ENCODE measurements at places on chromosomes 3 and 15. TPM values are rescaled to one million over a fixed set of nuclear protein-coding genes. Genes with fewer than 3 reads are reported as not detected.

DNA sequence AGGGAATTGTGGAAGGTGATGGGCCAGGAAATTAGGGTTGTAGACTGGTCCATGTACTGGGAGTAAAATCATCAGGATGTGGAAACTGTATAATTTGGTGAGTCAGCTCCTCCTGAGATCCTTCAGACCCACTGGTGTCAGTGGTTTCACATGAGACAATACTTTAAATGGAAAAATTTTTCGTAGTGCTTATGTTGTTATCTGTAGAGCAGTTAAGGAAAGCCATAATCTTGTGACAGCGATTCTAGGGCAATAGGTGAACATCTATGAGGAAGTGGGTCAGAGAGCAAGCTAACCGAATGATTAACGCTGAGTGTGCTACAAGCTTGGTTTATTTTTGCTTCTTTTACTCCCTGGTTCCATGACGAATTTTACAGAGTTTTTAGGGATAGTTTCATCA lies 200.6 kb downstream of the CADM2 start:
- no peak for DNase-seq

DNA sequence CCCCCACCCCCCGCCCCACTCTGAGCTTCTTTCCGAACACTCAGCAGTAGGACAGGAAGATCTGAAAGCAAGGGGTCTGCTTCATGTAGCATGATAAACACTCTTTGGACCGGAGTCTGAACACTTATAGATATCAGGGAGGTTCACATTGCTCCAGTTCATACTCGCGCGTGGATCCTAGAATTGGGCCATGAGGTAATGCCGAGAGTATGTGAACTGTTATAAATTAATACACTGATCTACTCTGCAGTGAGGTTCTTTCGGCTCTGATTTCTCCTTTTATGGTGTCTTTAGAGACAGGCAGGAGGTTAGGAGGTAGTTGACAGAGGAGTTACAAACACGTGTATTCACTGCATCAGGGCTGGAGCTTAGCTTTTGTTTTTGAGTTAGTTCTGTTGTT lies 223.0 kb downstream of the THSD4 start:
- no peak for DNase-seq

- DNase-seq = no peak
Measured at GRCh38 chr3:72413228-72413627, 435.0 kb downstream of the SHQ1 start.

GRCh38 chr15:68987120-68987519 lies 27.4 kb upstream of the NOX5 start:
- DNase-seq = no peak

DNA sequence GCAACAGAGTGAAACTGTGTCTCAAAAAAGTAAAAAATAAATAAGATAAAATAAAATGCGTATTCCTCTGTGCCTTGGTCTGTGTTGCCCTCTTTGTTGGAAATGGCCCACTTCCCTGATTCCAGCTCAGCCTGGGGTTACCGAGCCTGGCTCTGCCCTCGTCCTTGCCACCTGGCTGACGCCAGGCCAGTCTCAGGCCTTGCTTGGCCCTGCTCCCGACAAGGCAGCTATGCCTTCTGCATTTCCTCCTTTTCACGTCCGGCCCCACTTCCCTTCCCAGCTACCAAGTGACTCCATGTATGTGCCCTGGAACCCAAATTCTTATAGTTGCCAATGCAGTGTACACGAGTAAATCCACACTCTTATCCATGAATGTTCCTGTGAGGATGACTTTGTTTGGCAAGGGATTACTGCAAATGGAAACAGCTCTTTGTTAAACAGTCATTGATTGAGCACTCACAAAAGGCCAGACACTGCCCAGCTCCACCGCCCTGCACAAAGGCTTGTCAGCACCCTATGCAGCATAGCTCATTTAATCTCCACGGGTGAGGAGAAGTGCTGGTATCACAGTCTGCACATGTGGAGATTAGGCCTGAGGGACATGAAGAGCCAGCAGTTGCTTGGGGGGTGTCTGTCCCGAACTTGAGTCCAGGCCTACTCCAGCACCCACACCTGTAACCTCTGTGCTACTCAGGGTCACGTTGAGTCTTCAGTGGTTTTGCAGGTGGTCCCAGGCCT lies 25.1 kb downstream of the SPSB4 start:
- DNase-seq = no peak

- no peak for DNase-seq
Measured at GRCh38 chr3:141255846-141256261, 24.2 kb downstream of the PXYLP1 start.

- no peak for DNase-seq
Measured at GRCh38 chr3:154792828-154793227, 287.3 kb upstream of the MME start.

GRCh38 chr3:190058521-190059241 lies 62.0 kb downstream of the P3H2 start:
- no peak for DNase-seq

GRCh38 chr15:62758126-62758951 lies 284.2 kb upstream of the TPM1 start:
- no peak for DNase-seq

- DNase-seq = no peak
Measured at GRCh38 chr3:59572106-59572505, 522.3 kb upstream of the CFAP20DC start.

DNA sequence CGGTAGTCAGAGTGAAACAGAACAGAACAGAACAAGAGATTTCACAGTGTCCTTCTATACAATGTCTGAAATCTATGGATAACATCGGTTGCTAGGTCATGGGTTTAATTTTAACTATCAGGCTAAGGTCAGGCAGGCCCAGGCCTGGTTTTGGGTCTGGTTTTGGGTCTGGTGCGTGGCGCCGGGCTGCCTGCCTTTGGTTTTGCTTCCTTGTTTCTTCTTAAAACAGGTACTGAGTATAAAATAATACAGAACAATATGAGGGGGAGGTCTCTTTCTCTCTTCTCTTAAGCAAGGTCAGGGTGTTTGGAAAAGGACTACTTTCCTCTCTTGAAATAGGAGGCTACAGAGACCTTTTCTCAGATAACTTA lies 1.4 kb downstream of the AEN start:
- DNase-seq = no peak

DNA sequence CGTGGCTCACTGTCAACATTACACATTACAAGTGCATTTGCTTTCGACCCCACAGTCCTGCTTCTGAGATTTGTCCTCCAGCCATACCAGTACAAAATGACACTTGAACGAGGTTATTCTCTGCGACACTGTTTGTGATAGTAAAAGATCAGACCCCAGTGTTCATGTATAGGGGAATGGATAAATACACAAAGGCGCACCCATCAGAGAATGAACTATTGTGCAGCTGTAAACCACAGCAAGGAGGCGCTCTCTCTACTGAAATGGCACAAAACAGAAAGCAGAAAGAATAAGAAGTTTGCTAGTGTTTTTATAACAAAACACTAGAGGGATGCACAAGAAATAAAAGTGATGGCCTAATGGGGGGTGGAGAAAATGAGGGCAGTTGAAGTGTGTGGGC lies 4.9 kb upstream of the CHSY1 start:
- DNase-seq = no peak

DNA sequence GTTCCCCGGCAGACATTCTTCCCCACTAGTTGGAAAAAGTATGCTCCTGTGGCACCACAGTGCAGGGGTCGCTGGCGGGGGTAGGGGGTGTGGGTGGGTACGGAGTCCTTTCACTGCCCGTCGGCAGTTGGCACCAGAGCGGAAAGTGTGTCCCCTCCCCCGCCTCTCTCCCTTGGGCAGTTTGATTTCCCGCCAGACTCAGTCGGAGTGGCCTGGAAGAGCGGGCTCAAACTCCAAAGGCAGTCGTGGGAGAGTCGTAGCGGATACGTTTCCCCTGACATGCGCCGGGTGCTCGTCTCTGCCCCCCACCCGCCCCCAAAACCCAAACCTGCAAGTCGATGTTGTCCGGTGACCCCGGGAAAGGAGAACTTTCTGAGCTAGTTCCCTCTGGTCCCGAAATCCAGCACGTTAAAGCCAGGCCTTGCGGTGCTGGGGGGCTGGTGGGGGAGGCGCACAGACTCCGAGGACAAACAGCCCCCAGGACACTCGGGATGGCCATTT lies 4.4 kb upstream of the FOXB1 start:
- no peak for DNase-seq

GRCh38 chr15:55552926-55553325 lies 35.2 kb downstream of the PYGO1 start:
- DNase-seq = no peak

DNA sequence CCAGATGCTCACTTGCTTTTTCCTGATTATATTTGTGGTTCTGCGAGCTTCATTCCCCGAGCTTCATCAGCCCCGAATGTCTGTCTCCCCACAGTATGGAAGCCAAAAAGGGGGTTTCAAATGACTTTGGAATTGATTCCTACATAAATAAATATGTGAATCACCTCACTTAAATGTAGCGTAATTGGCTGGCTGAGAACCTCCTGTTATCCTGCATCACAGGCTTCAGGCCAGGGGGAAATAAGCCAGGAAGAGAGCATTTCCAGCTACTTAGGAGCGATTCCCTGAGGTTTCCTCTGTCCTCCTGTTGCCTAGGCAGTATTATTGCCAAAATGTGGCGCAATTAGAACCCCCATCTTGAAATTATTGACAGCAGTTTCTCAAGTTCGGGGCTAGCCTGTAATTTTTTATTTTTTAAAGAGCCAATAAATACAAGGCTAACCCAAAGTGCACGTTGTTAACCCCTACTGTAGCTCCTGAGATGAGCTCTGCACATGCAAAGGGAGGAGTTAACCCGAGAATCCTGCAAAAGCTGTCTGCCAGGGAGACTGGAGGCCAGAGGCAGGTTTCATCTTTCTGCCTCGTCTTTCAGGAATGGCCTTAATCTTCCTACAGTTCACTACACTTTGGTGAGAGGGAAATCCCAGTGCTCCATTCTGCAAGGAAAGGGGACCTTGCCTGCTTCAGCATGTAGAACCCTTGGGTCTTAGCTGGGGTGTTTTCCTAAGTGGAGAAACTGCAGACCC lies 148.2 kb downstream of the ADAMTS9 start:
- no peak for DNase-seq

DNA sequence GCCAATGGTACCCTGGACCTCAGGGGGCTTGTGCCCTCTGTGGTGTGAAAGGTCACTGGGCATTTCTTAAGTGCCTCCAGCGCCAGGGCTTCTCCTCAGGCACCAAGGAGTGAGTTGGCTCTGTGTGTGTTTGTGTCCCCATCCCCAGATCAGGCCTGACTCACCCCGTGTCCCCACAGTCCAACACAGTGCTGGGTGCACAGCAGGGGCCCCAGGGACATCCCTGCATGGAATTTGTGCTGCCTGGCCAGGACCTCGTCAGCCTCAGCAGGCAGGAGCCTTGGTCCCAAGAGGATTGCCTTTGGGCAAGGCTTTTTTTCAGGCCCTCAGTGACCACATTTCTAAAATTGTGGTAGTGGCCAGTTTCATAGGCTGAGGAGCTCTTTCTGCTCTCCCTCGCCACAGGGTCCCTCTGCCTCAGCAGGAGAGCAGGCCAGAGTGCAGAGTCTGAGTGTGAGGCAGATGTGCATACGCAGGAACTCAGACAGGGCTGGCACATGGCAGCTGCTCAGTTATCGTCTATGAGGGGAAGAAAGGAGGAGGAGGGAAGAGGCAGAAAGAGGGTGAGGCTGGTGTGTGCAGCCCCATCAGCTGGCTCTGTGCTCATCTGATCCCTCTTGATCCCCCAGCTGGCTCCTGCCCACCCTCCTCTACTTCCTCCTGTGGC lies 215.6 kb downstream of the RPLP1 start:
- DNase-seq = no peak

GRCh38 chr3:111159391-111159790 lies 87.8 kb downstream of the NECTIN3 start:
- DNase-seq = no peak

GRCh38 chr3:42036483-42036823 lies 54.7 kb upstream of the TRAK1 start:
- no peak for DNase-seq

GRCh38 chr3:148854061-148854460 lies 11.0 kb upstream of the CPA3 start:
- DNase-seq = no peak

- no peak for DNase-seq
Measured at GRCh38 chr3:12995389-12996180, 77.6 kb downstream of the IQSEC1 start.

- no peak for DNase-seq
Measured at GRCh38 chr3:132262305-132262704, 54.9 kb upstream of the ACP3 start.

DNA sequence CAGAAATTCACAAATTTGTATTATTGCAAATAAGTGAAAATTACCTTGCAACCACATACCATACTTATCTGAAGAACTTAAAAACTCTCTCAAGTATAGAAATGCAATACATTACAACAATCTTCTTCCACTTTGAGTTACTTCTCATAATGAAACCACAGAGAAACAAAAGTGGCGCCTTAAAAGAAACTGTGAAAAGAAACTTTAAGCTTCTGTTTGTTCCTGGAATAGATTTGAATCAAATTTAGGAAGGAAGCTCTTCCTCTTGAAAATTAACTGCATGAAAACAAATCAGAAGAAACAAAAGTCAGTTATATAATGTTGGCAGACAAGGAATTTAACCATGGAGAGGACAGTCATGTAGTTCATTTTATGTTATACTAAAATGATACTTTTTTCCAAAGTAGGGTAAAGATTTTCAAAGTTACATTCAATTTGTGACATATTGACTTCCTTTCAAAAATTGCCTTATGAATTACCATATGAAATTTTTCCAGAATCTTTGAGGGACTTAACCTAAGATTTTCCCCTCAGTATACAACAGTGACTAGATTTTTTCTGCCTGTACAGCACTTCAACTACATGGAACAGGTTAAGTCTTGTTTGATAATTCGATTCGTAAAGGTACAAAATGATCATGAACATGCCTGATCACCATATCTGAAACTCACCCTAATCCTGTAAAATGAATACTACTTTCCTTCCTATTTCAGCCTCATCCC lies 57.6 kb upstream of the TNFSF10 start:
- DNase-seq = no peak

DNA sequence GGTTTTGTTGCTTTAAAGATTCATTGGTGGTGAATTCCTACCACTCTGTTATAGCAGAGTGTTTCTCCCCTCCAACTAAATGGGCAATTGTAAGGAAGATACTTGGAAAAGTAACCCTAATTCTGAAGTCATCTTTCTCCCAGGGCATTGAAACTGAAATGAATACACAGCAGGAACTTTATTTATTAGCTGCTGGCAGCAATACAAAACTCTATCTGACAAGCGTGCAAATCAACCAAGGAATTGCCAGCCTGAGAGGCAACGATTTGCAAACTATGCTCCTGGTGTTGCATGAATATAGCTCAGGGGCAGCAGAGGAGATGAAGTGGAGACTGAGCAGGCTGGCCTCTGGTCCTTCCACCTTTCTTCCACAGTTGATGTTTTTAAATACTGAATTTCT lies 48.9 kb downstream of the CD200R1 start:
- DNase-seq = no peak

Gene GP5
- 0.70 TPM for polyA plus RNA-seq

Gene GOLGA8R
- 5.0 TPM for polyA plus RNA-seq

Gene GOLGA8S
- polyA plus RNA-seq = 1.5 TPM

Gene SKOR1
- 0.56 TPM for polyA plus RNA-seq

Gene RARRES1
- 13.2 TPM for polyA plus RNA-seq

Gene LRRIQ4
- 0.10 TPM for polyA plus RNA-seq

Gene ACSBG1
- polyA plus RNA-seq = 0.73 TPM

Gene SNX22
- 1.4 TPM for polyA plus RNA-seq

Gene MST1R
- polyA plus RNA-seq = 1.3 TPM

Gene GRM7
- polyA plus RNA-seq = 1.9 TPM

Gene USP50
- 0.63 TPM for polyA plus RNA-seq

Gene CLRN1
- not detected for polyA plus RNA-seq

Gene PARP14
- 24.6 TPM for polyA plus RNA-seq

Gene LIPH
- polyA plus RNA-seq = 0.10 TPM

Gene FRMD4B
- polyA plus RNA-seq = 46.8 TPM
